ENCODE measurements at places on chromosomes 16 and 17. TPM values are rescaled to one million over a fixed set of nuclear protein-coding genes. Genes with fewer than 3 reads are reported as not detected.

Gene GPR142
- total RNA-seq = not detected

Gene C17orf50
- not detected for total RNA-seq

Gene CA10
- total RNA-seq = not detected

Gene CHD9NB
- total RNA-seq = 3.5 TPM

Gene HSD17B2
- 0.35 TPM for total RNA-seq

Gene ST6GALNAC1
- total RNA-seq = not detected

Gene OTOA
- not detected for total RNA-seq

Gene RPH3AL
- total RNA-seq = 0.70 TPM

Gene PDE6G
- 0.35 TPM for total RNA-seq

Gene GRIN2A
- total RNA-seq = under 0.01 TPM
